Hematopoietic multipotent progenitor cell treated with erythropoietin and hydrocortisone succinate and interleukin-3 and kit ligand, for 6 days (in vitro differentiated cells): ENCODE measurements at places on chromosomes 11 and 22.

- no peak for DNase-seq
Measured at GRCh38 chr11:34827228-34827627, 89.0 kb downstream of the APIP start.

GRCh38 chr11:96259134-96259830 lies 83.7 kb downstream of the MAML2 start:
- DNase-seq = no peak

- no peak for DNase-seq
Measured at GRCh38 chr11:1861435-1862411, 8.8 kb downstream of the LSP1 start.

DNA sequence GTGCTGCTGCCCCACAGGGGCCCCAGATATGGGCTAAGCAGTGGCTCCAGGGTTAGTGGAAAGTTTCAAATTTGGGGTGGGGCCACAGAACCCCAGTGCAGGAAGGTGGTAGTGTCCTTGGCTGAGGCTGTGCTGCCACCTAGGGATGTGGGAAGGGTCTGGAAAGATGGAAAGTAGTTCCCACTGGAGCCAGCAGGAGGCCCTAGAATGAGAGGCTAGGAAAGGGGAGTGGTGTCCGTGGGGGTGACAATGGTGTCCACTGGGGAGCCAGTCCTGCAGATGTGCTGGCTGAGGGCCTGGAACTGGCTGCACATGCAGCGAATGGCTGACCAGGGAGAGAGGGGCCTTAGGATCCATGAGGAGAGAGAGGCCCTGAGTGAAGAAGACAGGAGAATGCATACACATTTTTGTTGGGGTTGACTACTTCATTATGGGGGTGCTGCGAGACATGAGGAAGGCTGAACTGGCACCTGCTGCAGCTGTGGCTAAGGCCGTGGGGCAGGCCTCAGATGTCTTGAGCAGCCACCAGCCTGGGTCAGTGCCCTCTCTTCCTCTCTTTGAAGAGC lies 21.1 kb downstream of the RFPL3 start:
- peak; percentile 72 for DNase-seq

GRCh38 chr11:78504708-78505107 lies 70.0 kb downstream of the NARS2 start:
- DNase-seq = peak; percentile 36

GRCh38 chr11:79514290-79514689 lies 73.5 kb upstream of the TENM4 start:
- DNase-seq = no peak

DNA sequence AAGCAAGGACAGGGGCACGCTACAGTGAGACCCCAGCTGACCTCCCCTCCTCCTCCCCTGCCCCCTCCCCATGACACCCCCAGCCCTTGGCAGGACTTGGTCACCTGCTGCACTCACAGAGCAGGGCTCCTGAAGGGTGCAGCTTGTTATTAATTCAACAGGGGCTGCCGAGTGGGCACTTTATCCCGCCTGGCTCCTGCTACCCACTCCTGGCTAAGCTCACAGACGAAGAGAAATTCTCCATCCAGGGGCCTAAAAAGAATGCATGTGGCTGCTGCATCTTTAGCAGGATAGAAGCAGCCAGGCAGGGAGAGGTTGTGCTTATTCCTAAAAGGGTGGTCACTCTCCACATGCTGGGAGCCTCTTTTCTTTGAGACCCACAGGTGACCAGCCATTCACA lies 40.3 kb downstream of the GALNT18 start:
- no peak for DNase-seq

- peak; percentile 68 for DNase-seq
Measured at GRCh38 chr22:37639070-37639760, at the start of gene SH3BP1. Gene SH3BP1, plus strand, starts transcription at chr22:37639669. Its CDS starts 119 bp downstream, at chr22:37639788.

DNA sequence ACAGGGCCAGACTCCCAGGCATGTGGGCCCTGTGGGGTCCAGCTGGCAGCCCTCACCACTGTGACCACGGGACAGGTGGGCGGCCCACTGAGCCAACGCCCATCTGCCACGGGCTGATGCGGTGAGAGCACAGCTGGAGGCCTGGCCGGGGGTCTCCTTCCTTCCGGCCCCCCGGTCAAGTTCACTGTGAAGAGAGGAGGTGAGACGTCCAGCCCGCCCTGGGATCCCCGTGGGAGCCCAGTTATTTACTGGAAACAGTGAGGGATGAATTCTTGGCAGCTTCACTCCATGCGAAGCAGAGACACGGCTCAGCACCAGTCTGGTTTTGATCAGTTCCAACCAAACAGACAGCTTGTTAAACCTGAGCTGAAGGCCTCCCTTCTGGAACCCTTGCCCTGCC lies 38.7 kb downstream of the WNT11 start:
- no peak for DNase-seq

DNA sequence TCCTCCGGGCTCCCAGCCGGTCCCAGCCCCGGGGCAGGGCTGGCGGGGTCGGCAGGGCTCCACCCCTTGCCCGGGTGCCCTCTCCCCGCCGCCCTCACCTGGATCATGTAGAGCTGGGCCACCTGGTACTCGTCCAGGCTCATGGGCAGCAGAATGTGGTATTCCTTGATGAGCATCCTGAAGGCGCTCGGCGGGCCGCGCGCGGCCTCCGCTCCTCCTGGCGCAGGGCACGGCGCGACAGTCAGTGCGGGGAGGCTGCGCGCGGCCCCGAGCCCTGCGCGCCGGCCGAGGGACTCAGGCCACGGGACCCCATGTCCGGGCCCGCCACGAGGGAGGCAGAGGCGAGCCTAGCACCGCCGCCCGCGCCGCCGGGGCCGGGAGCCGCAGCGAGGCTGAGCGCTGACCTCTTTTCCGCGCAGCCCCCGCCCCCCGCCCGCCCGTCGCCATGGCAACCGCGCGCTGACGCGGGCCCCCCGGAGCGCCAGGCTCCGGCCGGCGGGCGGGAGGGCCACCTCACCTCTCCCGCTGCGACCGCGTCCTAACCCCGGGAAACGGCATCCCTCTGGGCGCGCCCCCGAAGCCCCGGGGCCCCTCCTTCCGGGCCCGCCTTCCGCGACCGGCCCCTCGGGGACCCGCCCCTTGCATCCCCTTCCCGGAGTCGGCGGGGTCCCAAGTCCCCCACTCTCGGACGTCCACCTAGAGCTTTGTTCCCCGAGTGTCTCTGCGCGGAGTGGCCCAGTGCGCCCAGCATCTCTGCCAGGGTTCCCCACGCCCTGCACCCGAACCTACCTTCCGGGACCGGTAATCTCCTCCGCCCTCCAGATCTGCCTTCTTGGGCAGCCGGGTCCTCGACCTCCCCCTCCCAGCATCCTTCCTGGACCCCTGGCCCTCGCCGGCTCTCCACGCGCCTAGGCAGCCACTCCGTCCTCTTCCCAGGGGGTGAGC lies 886 bp downstream of the PITPNM1 start:
- DNase-seq = no peak

DNA sequence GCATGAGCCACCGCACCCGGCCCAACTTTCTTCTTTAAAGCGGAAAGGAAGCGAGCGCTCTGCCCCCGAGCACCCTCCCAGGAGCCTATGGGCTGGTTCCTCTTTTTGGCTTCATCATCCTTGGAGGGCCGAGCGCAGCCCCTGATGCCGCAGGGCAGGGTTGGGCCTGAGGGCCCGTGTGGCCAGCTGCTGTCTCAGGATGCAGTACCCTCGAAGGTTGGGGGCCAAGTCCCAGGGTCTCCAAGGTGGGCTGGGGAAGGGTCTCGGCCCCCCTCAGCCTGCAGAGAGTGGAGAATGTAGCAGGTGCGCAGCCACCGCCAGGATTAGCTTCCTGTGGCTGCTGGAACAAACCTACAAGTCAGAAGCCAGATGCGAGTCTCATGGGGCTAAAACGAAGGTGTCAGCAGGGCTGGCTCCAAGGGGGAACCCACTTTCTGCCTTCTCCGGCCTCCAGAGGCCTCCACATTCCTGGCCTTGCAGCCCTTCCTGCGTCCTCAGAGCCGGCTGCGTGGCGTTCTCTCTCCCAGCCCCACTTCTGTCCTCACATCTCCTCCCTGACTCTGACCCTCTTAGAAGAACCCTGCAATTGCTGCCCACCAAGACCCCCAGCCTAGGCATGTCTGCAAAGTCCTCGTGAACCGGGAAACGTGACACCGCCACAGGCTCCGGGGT lies 2.9 kb downstream of the PANX2 start:
- DNase-seq = peak; percentile 62

DNA sequence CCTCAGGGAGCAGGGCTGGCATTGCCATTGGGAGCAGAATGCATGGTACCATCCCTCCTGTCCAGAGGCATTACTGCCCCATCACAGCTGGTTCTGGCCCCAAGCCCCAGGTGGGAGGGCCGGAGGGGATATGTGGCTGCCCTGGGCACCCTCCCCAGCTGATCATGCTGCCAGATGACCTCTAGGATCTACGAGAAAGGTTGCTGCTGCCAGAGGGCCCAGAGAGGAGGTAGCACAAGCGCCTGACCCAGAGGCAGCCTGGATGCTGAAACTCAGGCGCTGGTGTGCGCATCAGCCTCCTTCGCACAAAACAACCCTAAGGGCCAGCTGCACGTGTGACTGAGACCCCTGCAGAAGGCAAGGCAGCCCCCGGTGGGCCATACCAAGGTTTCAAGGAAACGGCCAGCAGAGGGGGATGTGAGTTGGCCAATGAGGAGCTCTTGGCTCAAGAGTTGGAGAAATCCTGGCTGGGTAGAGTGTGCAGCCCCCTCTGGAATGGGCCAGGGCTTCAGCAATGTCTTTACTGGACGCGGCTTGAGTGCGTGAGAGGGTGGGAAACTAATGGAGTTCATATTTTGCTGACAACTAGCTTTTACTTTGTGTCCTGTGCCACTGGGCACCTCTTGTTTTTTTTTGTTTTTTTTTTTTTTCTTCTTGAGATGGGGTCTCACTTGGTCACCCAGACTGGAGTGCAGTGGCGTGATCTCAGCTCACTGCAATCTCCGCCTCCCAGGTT lies 88.3 kb upstream of the PARVA start:
- DNase-seq = no peak

GRCh38 chr11:108587109-108587508 lies 6.5 kb downstream of the EXPH5 start:
- no peak for DNase-seq

GRCh38 chr11:78612721-78613377 lies 38.2 kb upstream of the NARS2 start:
- no peak for DNase-seq

GRCh38 chr22:39097098-39098020 lies at the start of gene APOBEC3H:
Gene APOBEC3H, plus strand, starts transcription at chr22:39097244. Its CDS starts 3,035 bp downstream, at chr22:39100279.
- peak; percentile 76 for DNase-seq

- no peak for DNase-seq
Measured at GRCh38 chr11:122632181-122632824, 23.2 kb upstream of the UBASH3B start.

DNA sequence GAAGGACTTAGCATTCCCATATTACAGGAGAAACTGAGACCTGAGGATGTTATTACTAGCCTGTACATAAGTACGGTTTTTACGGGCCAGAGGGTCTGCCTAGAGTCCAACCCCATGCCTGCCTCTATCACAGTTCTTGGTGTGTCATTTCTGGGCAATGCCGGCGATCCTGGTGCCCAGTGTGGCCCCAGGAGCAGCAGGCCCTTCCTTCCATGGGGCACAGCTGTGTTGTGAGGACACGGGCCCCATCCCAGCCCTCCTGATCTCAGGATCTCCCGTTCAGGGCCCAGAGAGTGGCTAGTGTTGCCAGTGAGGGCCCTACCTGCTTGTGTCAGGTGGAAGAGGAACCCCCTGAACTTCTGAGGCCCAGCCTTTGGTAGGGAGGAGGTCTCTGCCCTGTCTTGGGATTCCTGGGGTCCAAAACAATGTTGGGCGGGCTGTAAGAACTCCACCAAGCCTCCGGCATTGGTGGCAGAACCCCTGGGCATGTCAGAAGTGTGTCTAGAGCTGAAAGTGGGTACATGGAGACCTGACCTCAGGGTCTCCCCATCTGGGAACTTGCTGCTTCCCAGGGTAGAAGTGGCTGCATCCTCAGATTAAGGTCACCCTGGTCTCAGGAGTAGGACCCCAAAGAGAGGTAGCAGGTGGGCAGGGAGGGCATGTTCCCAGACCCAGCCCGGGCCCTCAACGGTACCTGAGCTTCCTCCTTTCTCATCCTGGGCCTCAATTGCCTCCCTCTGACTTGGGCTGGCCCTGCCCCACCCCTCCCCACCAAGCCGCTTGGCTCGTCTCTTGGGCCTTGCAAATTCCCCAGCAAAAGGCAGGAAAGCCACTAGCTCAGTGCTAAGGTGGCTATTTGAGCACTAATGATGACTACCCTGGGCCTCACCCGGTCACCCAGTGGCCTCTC lies 74.6 kb upstream of the KCNQ1OT1 start:
- no peak for DNase-seq

DNA sequence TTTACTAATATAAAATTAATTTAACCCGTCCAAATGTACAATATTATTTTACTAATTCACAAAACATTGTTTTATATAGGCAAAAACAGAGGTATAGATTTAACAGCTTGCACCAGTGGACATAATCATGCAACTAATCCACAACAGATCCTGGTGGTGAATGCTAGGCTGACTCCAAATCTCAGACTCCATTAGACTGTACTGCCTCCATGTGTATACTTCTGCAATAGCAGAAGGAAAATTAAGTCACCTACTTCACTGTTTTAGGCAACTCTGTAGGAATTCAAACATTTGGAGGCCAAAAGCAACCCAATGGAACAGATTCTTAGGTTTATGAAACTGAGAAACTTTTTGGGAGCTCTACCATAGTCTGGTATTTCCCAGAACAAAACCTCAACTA lies 30.0 kb upstream of the RAB39A start:
- DNase-seq = peak; percentile 52

DNA sequence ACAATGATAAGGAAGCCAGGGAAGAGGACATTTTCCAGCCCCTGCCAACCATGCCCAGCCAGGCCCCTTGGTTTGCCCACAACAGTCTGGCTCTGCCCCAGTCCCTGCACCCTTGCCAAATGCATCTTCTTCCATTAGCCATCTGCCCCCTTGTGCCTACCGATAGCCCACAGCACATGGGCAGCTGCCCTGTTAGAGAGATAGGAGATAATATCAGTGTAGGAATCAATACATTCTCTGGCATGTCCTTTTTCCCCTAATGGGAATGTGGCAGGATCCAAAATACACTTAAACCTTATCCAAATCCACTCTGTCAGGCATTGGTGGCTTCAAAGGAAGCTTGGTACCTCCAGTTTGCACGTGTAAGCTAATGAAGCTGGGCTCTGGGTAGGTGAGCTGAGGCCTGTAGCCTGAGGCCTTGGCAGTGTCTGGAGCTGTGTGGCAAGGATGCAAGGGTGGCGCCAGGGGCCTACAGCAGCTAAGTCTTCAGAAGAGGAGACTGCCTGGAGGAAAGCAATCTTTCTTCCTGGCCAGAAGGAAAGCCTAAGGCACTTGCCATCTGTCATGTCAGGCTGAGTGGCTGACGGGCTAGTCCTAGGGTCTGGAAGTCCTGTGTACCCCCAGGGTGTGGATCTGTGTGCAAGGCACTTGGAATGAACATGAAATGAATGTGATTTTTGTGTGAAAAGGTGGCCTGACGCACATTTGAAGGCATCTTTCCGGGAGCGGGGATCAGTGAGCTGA lies 164.2 kb upstream of the TBCEL start:
- no peak for DNase-seq

GRCh38 chr11:10382518-10382917 lies 72.5 kb upstream of the AMPD3 start:
- DNase-seq = no peak

DNA sequence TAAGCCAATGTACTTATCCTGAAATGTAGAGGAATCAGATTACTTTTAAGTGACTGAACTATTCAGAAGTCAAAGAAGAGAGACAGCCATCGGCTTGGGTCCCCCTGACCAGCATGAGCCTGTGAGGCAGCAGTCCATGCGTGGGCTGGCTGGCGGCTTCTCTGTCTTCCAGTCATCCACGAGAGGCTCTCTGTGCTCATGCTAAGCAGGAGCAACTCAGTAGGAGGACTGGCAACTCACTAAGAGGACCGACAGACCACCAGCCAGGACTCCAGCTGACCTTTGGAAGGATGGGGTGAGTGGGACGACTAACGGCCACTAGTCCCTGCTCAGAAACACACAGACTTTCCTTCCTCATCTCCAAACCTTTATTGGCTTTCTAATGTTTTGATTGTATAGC lies 43.6 kb downstream of the ARFGAP3 start:
- DNase-seq = no peak
